ENCODE measurements at places on chromosomes 5 and 9.

- DNase-seq, result no peak
Observed at GRCh38 chr9:114855488-114855887, 49.6 kb upstream of the TNFSF15 start.

DNA sequence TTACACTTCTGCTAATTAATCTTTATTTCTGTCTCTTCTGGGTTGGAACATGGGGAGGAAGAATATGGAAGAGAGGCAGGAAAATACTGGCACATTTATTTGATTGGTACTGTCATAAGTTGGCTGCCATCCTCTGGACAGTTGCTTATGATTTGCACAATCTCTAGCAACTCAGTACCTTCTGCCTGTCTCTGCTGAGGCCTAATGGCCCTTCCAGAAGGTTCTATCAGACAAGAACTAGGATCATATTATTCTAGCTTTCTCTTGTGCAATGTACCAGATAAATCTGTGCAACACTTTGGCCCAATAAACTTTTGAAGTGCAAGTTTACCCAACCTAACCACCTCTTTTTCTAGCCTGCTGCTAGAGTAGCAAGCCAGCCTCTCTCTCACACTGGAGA is 335.0 kb downstream of the ARRDC3 start:
- no peak for DNase-seq

DNA sequence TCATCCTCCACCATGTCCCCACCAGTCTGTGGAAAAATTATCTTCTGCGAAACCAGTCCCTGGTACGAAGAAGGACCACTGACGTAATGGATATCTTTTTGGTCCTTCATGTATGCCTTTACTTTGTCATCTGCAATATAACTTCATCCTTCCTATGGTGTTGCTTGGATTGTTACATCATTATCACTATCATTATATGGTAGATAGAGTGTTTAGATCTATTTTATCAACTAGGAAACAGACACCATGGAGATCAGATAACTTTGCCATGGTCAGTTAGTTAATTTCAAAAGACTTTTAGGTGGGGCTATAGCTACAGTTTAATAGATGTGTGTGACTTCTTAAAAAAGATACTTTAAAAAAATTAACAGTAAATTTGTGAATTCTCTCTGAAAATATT is 23.8 kb upstream of the CAMLG start:
- DNase-seq, result no peak

DNA sequence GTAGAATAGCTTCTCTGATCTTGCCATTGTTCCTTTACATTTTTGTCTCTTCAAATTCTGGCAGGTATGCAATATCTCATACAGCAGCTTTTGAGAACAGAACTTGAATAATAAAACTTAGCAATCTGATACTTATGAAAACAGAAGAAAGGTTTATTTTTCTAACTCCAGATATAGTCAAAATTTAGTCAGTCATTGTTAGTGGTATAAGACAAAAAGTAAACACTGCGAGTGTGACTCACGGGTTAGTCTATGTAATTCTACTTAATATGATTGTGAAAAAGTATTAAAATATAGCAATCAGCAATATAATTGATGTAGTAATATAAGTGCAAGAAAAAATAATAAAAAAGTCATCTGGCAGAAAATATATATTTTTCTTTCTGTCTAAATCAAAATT is 910.4 kb downstream of the DNAH5 start:
- DNase-seq, result no peak

DNA sequence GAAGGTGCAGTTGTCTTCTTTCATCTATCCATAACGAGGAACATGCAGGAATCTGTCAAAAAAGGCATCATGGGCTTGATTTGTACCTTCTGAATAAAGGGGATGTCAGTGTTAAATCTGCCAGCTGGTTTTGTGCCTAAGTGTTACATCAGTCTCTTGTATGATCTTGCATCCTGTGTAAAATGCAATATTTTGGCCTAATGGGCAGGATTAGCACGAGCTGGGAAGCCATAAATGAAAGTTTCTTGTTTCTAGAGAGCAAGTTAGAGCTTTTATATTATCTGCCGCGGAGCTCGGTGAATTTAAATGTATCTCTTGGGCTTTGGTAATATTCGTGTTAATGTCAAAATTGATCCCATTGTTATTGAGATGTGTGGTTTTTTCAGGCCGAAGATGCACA is 526.1 kb upstream of the WWC1 start:
- no peak for DNase-seq

All from T-helper 22 cell (primary cell).